A172 (cell line): ENCODE measurements at places on chromosomes 2 and 18. TPM values are rescaled to one million over a fixed set of nuclear protein-coding genes. Genes with fewer than 3 reads are reported as not detected.

The C2orf66 gene
- total RNA-seq, result 0.26 TPM in 1 of 2 replicates, not detected in the other

DNA sequence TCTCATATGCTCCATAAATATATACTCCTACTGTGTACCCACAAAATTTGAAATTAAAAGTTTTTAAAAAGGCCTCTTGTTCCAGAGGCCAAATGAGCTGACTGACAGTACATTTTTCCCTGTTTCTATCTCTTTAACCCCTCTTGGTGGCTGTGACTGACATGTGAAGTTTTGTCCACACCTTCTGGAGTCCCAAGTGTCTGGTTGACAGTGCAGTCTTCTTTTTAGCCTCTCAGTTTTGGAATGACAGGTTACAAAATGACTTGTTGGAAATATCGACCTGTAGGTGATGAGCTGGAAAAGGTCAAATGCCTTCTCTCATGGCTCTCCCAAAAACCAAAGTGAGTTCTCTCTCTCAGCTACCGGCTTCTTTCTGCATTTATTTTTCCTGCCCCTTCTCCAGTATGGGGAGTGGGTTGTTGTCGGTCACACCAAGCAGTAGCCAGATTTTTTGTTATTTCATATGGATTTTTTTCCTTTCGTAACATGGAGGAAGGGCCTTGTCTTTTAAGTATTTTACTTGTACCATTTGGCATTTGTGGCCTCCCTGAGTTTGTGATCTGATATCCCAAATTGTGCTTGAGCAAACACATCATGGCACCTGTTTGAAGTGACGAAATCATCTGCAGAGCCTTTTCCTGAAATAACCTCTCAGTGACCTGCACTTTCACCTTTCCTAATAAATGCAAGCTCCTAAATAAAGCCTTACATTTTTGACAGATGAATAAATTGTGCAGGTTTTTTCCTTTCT, 143.9 kb downstream of the ESCO1 start:
- DNase-seq, result no peak

The CNOT11 gene
- 61.9 and 68.6 TPM in 2 replicates for total RNA-seq

DNA sequence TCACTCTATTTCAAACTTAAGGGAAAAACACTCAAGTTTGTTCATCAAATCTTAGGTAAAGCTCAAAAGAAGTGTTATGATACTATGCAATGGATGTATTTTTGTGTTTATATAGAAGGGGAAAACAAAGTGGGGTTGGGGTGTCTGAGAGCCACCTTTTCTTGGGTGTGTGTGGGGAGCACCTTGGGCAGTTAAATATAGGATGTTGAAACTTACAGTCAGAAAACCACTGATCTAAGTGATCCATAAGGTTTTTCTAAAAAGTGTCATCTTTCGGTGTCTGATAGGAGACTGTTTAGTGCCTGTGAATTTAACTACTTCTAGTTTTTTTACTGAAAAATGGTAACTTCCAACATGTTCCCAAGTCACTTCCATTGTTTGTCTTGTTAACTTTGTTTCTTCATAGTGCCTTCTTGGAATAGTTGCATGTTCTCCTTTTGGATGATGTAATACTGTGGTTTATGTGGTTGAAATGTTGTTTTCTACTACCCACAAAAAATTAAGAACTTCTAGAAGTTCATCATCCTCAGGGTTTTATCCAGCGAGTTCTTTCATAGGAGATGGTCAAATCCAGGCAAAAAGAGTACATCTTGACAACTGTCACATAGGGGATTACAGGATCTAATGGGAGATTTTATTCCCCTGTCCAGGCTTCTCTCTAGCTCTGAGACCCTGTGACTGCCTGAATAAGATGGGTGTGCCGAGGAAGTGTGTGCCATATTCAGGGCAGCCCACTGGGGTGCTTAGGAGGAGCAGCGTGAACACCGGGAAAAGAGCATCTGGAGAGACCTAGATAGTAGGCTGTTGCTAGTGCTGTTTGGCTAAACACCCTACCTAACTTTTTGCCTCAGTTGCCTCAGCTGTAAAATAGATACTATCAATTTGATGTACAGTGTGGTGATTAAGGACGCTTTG, 46.2 kb downstream of the CAB39 start:
- DNase-seq, result peak; percentile 34

GRCh38 chr18:73313476-73313875, 445.7 kb upstream of the NETO1 start:
- DNase-seq, result no peak

DNA sequence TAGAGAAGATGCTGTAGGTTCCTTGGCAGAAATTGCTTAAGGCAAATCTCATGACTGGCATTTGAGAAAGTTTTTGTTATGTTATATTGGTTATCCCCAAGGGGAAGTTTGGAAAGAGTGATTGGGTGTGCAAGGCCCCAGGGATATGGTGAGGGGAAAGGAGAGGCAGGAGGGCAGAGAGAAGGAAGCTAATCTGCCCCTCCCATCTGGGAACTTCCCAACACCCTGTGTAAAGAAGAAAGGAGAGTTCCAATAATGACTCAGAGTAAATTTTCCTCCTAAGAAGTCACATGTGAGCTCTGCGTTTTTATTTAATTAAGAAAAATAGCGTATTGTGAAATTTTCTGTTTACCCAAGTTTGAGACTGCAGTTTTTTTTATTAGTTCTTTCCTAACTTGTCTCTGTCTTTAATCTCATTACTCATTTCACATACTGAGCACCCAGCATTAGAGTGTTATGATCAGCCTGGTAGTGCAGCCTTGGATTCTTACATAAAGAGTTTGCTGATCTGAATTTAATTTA, 3.1 kb upstream of the KYNU start:
- DNase-seq, result peak; percentile 91

DNA sequence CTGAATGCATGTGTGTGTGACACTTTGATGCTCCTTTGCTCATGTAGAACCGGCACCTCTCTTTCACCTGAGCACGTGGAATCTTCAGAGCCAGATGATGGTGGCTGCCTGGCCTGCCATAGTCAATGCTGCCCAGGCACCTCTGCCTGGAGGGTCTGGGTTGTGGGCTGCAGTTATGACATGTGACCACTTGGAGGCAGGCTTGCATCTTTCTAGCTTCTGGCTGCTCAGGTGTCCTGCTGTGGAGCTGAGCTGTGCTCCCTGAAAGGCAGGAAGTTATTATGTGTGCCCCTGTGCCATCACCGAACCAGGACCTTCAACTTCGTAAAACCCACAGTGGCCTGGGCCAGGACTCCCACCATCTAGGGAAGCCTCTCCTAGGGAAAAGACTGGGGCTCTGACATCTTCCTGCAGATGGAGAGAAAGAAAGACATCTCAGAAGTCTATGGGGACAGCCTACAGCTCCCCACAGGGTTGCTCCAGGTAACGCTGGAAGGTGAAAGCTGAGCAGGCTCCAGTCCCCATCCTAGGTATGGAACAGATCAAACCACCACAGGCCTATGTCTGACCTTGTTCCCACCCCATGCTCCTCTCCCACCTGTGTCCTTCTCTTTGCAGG, 30.2 kb downstream of the PSD4 start:
- DNase-seq, result peak; percentile 90

GRCh38 chr2:172467382-172467781, 40.0 kb downstream of the ITGA6 start:
- no peak for DNase-seq

GRCh38 chr2:157068237-157068636, 189.3 kb upstream of the GALNT5 start:
- no peak for DNase-seq
